ENCODE measurements at places on chromosomes 4 and X.

- DNase-seq = no peak
Measured at GRCh38 chrX:69010339-69010738, 154.9 kb downstream of the PJA1 start.

- no peak for DNase-seq
Measured at GRCh38 chr4:73258436-73258685, 237 bp downstream of the ANKRD17 start.

- DNase-seq = no peak
Measured at GRCh38 chr4:48681856-48682255, 98.2 kb downstream of the FRYL start.

DNA sequence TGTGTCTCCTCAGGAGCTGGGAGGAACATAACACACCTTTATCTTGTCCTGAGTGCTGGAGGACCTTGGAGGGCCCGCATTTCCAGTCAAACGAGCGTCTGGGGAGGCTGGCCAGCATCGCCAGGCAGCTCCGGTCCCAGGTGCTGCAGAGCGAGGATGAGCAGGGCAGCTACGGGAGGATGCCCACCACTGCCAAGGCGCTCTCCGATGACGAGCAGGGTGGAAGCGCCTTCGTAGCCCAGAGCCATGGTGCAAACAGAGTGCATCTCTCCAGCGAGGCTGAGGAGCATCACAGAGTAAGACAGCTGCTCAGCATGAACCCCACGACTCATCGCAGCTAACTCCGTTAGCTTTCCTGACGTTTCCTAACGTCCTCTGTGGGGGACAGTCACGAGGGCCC, 430 bp downstream of the TRIML1 start:
- no peak for DNase-seq

- DNase-seq = no peak
Measured at GRCh38 chr4:36332782-36333131, 51.3 kb downstream of the DTHD1 start.

DNA sequence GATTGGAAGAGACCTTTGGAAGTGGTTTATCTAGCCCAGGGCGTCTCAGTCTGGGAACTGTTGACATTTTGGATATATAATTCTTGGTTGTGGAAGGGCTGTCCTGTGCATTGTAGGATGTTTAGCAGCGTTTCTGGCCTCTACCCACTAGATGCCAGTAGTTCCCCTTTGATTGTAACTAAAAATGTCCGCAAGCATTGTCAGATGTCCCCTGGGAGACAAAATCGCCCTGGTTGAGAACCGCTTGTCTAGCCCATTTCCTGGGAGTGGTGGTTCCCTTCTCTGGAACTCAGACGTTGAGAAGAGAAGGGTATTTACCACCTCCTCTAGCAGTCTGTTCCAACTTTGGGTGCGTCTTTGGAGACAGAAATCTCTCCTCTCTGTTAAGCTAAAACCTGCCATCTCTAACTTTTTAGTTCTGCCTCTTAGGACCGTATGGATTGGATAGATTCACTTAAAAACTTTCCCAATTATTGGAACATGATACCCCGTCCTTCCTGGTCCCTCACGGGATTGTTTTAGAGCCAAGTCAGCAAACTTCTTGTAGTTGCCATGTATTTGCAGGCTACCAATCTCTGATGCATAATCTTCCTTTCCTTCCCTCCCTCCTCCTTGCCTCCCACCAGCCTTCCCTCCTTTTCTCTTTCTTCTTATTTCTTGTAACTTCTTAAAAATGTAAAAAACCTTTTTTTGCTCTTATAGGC, 13.9 kb downstream of the TMEM165 start:
- no peak for DNase-seq

DNA sequence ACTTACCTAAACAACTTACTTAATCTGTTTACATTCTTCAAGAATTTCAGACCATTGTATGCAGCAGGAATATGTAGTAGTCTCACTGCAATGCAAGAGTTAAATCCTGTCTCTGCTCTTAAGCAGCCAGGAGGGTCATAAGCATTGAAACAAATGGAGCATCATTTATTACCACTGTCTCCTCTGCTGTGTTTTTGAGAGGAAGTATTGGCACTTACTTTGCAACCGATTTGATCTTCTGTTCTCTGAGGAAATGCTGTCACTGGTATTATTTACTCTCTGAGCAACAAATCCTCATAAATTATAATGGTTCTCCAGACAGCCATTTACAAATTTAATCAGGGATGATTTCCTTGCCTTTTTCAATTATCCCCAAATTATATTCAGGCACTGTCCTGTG, 1367.1 kb downstream of the STIM2 start:
- no peak for DNase-seq

- DNase-seq = no peak
Measured at GRCh38 chr4:148079961-148080360, 348.1 kb downstream of the ARHGAP10 start.

GRCh38 chr4:186930024-186930423, 206.4 kb upstream of the FAT1 start:
- no peak for DNase-seq

DNA sequence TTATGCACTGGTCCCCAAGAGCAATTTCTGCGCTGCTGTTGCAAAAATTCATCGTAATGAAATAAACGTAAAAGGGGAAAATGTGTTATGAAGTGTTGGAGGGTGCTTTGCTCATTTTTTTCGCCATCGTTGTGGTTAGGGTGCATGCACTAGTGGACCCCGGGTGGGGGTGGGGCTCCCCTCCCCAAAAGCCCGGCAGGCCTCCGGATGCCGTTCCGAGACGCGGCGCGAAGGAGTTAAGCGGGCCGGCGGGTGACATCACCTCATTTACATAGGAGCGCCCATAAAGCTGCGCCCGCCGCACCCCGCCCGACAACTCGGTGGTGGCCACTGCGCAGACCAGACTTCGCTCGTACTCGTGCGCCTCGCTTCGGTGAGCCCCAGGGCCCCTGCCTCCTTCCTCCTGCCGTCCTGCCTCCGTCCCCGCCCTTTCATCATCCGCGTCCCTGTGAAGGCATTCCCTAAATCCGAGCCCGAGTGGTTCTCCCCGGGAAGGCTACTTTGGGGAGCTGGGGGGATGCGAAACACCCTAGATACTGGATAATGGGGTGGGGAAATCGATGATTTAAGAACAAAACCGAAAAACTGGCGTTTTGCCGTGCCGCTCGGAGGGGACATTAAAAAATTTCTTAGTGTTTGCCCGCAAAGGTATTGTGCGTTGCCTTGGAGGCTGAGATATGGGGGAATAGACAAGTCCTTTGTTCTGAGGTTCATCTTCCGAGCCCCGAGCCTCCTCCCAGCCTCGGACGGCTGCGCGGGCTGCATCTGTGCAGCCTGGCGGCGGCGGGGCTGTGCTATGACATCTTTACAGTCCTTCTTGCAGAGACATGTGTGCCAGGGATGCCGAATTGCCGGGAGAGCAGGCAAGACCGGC, at the start of gene TMSB4X:
Gene TMSB4X, plus strand, starts transcription at position 315 of the 874 bp plus-strand sequence.
- DNase-seq = peak; percentile 89

DNA sequence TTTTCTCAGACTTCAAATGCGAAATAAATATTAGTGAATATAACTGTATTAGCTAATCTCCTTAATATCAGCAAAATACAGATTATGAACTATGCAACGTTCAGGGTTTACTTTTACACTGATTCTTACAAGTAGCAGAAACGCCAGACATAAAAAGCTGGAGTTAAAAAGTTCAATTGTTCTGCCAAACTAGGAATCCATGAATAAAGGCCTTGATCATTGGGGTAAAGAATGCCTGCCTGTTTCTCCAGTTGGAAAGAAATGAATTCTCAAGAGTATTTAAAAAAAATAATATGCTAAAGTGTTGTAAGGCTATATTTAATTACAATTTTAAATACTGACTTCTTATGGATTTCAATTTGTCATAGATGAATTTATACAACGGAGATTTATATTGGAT, 612.2 kb downstream of the DMD start:
- DNase-seq = no peak

GRCh38 chr4:112739442-112739841, 102.5 kb downstream of the LARP7 start:
- no peak for DNase-seq

- DNase-seq = no peak
Measured at GRCh38 chrX:118507766-118508165, 12.2 kb downstream of the DOCK11 start.

DNA sequence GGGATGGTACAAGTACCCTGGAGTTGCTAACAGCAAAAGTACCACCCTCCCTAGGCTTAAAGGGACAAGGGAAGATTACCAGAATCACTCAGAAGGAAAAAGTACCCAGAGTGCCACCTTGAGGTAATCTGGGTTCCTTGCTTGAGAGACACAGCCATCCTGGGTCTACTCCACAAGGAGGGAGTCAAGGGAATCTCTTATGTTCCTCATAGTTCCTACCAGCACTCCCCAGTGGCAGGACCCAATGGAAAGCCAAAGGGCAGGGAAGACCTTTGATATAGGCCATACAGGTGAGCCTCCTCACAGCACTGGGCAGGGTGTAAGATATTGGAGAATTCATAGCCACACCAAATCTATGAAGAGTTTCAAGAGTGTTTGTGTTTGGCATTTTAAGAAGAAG, 5.7 kb downstream of the IL2 start:
- peak; percentile 34 for DNase-seq

GRCh38 chr4:83558680-83559079, 22.8 kb downstream of the GPAT3 start:
- no peak for DNase-seq

DNA sequence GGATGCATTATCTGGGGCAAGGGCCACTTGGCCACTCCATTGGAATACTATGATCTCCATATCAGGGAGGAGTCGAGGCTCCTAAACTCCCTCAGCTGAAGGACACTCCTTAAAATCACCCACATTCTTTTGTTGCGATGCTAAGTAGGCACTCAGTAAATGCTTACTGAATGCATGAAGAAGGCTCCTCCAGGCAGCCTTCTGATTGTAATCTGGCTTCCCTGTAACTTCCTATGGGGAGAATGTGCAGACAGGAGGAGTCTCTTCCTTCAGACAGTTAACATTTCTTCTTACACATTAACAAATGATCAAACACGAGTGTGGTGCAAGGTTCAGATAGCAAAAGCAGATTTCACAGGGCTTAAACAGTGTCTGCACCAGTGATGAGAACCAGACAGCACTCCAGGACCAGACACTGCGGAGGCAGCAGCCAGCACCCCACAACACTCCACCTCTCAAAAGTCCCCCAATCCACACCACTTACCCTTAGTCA, 21.4 kb upstream of the USO1 start:
- DNase-seq = no peak

DNA sequence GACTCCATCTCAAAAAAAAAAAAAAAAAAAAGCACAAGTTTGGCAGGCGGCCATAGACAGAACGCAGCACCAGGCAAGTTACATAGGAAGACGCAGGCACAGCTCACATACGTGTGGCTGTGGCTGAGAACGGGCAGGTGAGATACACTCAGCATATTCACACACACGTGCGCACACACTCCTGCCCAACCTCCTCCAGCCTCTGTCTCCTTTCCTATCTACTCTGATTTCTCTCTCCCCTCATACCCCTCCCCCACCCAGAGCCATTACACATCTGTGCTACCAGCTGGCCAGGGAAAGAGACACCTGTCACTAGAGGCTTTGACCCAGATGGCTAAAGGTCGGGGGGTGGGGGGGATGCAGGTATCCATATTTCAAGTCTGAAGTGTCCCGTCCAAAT, 2.2 kb upstream of the SLC38A5 start:
- DNase-seq = no peak

- DNase-seq = no peak
Measured at GRCh38 chr4:32958586-32958985, 2238.4 kb downstream of the PCDH7 start.

GRCh38 chrX:130933358-130933757, 30.3 kb upstream of the ENOX2 start:
- DNase-seq = no peak

DNA sequence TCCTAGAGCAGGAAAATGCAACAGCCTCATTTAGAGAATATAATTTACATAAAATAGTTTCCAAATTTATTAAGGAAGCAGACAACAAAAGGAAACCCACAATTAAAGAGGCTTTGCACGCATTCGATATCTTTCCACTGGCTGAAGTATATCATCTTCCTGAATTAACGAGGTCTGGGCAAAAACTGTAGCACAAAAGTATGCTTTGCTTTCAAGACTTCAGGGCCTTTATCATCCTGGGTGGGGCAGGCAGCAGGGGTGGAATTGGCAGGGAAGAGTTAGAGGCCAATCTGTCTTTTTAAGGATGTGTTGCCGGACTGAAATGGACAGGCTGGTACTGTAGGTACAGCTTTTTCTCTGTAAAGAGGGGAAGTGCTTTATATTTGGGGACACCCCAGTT, 17.0 kb upstream of the STX18 start:
- no peak for DNase-seq

DNA sequence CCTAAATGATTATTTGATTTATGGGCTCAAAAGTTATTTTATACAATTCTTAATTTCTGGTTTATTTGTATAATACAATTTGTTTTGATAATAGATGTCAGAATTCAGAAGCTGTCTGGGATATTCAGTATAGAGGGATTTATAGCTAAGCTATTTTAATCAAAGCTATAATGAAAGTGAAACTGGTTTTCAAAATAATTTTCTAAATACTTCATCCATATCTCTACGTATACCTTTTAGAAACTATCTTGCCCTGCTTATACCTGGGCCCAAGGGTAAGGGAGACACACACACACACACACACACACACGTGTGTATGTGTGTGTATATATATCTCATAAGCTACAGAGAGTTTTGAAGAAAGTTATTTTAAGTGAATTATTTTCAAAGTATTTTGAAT, 2.9 kb downstream of the TMEM131L start:
- no peak for DNase-seq

- DNase-seq = peak; percentile 33
Measured at GRCh38 chr4:88411491-88412096, 32.9 kb downstream of the HERC6 start.

DNA sequence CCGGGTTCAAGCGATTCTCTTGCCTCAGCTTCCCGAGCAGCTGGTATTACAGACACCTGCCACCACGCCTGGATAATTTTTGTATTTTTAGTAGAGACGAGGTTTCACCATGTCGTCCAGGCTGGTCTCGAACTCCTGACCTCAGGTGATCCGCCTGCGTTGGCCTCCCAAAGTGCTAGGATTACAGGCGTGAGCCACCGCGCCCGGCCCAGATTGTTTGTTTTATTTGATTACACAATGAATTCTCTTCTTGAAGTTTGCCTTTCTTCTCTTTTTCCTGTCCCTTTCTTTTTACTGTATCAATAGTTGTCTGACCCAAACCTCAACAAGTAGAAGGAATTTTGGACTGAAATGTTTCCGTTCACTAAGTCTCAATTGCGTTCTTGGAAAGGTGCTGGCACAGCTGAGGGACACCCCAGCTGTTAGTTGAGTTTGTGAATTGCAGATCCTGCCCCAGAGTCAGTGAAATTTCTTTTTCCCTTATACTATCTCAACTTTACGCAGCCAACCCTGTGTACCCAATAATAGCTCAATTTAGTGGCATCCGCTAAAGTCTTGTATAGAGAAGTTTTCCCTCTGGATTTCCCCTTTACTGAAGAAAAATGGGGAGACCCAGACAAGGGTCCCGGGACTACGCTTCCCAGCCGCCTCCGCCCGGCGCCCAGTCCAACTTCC, 639 bp upstream of the MTM1 start:
- no peak for DNase-seq

DNA sequence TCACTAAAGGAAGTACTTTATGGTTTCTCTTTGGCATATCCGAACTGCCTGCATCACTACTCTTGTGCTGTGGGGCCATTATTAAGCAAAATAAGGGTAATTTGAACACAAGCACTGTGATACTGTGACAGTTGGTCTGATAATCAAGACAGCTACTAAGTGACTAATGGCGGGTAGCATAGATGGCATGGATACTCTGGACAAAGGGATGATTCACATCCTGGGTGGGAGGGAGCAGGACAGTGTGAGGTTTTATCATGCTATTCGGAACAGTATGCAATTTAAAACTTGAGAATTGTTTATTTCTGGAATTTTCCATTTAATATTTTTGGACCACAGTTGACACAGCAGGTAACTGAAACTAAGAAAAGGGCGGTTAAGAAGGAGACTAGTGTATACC, 52.6 kb upstream of the CITED1 start:
- DNase-seq = no peak
